Activated T-helper 1 cell treated with Interleukin-2 at 50 U/mL for 16 hours (primary cell): ENCODE measurements at places on chromosomes 11 and 22.
A peak's percentile ranks its signal among the peaks of the same experiment; 100 is the strongest.

GRCh38 chr11:40032331-40032730, 1427.1 kb downstream of the LRRC4C start:
- no peak for DNase-seq

DNA sequence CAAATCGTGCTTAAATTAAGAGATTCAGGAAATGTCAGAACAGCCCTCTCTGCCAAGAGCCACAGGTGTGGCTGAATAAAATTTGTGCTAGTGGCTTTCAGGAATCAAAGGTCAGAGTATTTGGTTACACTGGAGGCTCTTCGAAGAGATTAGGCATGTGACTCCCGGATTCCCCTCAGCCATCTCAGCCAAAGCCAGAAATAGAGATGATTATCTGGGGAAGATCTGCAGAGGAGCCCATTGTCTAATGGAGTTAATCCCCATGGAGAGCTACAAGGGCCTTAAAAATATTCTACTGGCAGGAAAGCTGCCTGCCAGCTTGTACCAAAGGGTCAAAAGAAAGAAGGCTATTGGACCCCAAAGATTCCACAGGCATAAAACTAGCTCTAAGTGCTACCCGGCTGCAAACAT, 1259.5 kb downstream of the TBC1D22A start:
- no peak for DNase-seq

DNA sequence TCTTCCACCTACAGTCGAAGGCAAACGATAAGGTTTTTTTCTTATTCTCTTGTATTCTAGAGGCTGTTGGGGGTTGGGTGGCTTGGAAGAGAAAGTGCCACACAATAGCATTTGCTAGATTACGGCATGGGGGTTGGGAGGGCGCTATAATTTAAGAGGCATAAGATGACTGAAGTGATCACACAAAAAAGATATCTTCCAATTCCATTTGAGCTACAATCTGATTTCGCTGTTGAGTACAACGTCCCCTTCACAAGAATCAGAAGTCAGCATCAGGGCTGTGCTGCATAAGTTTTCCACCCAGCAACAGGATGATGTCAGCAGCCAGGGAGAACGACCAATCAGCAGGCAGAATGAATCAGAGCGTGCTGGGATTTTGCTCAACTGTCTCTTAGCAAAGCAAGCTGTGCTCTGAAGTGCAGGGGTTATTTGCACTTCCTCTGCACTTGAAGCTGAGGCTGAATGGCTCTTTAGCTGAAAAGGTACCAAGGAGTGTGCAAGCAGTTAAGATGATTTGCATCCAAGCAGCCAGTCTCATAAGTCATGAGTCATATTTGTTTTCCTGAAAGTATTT, 23.2 kb upstream of the SESN3 start:
- DNase-seq = peak; percentile 62

DNA sequence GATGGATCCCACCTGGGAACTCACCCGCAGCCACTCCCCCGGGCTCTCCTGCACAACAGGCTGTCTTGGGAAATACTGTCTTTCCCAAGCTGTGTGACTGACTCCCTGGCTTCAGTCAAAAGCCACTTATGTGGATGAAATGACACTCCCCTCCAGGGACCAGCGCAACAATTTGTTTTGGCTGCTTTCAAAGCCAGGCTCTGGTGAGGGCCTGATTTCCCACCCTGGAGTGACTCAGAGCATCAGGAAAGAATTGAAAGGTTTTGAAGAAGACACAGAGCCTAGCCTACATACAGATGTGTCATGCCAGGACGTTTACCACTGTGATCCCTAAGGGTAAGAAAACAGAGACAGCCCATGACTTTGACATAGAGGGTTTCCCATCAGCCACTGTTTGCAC, 550.5 kb downstream of the MIAT start:
- no peak for DNase-seq

- no peak for DNase-seq
Measured at GRCh38 chr22:43535741-43536140, 123.9 kb downstream of the MPPED1 start.

DNA sequence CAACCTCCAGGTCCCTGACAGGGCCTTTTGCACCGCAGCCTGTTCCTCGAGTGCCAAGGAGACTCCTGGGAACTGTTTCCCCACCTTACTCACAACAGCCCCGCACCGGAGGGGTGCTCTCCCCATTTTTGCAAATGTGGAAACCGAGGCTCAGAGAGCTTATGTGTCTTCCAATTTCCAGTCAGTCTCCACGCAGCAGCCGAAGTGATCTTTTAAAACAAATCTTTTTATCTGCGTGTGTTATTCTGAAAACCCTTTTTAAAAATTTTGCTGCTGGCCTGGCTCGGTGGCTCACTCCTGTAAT, 409 bp upstream of the TMEM134 start:
- no peak for DNase-seq

DNA sequence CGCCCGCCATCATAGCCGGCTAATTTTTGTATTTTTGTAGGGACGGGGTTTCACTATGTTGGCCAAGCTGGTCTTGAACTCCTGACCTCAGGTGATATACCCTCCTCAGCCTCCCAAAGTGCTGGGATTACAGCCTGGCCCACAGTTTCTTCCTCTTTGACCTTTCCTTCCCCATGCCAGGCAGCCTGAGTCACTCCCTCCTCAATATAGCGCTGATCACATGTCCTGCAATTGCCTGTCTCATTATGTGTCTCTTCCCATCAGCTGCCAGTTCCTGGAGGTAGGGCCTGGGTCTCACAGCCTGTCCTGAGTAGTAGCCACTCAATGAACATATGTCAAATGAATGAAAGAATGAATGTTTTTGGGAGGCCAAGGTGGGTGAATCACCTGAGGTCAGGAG, 43.0 kb upstream of the CCDC134 start:
- no peak for DNase-seq

DNA sequence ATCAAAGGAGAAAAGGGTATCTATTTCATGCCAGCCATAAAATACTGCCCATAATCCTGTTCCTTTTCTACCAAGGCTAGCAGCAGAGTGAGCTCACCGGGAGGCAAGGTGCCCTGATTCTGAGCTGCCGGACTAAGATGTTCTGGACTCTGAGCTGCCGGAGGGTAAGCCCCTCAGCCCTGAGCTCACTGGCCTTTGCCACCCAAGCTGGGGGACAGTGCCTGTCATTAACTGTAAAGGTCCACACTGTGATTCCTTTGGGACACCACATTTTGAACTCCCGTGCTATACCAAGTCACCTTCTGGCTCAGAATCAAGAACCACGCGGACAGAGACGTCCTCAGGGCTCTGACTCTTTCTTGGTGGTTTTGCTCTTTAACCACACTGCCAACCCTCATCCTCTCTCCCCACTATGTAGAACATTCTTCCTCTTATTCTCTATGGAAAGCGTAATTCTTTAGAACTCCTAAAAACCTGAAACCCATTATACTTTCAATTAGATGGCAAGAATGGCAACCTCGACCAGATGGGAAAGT, 88.4 kb upstream of the BID start:
- DNase-seq = no peak

DNA sequence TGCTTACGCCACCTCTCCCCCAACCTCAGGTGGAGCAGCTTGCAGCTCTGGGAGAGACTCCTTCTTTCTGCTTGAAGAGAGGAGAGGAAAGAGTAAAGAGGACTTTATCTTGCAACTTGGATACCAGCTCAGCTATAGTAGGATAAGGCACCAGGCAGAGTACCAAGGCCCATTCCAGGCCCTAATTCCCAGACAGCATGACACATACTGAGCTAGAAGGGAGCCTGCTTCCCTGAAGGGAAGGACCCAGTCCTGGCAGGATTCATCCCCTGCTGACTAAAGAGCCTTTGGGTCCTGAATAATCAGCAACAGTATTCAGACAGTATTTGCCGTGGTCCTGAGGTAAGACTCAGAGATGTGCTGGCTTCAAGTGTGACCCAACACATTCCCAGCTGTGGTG, 41.4 kb downstream of the PPME1 start:
- DNase-seq = no peak

DNA sequence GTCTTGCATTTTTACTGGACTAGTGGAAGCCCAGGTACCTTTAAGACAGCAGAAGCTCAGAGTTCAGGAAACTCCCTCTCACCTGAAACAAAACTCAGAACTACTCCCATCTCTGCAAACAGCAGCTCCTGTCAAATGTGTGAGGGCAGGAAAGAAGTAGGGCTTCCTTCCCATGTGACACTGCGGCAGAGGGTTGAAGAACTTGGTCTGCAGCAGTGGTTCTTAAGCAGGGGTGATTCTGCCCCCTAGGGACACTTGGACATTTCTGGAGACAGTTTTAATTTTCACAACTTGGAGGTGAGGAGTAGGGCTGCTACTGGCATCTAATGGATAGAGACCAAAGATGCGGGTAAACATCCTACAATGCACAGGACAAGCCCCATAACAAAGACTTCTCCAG, 63.4 kb downstream of the RCN1 start:
- no peak for DNase-seq

- no peak for DNase-seq
Measured at GRCh38 chr11:46888636-46889035, 29.7 kb downstream of the LRP4 start.

DNA sequence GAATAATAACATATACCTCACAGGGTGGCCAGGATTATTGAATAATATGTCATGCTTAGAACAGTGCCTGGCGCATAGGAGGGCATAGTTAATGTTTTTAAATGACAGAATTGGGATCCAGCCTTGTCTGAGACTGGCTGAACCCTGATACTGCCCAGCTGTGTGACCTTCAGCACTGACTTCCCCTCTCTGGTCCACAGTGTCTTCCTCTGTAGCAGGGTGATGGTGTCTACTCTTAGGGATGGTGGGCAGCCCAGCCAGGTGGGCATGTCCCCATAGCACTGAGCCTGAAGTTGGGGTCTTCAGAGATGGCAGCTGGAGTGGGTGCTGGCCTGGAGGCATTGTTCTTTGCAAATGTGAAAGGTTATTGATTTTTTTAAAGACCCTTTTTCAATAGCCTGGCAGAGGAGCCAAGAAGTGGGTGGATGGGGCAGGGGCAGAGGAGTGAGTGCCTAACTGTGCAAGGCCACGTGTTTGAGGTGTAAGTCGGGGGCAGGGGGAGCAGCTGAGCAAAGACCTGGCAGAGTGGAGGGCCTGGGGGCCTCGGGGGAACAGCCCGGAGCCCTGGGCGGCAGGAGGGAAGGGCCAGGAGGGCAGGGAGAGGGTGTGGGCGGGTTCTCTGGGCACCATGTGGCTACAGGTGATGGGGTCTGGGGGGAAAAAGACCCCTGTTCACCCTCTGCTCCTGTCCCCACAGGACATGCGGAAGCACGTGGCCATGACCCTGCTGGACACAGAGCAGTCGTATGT, 29.8 kb upstream of the RELT start:
- no peak for DNase-seq

GRCh38 chr11:43053638-43054412, 258.0 kb upstream of the API5 start:
- DNase-seq = no peak

DNA sequence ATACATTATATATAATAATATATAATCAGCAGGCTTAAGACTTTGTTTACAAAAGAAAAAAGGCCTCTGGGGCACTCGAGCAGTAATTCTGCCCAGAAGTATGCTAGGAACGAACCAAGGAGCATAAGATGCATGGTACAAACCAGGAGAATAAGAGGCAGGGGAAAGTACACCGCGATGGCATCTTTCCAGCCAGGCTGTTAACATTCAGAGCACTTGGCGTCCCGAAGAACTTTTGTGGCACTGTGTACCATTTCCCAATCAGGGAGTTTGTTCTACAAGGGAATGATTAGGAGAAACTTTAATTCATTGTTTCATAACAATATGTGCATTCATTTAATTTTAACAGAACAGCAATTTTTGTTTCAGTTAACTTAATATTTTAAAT, 125.1 kb downstream of the WT1 start:
- DNase-seq = no peak

DNA sequence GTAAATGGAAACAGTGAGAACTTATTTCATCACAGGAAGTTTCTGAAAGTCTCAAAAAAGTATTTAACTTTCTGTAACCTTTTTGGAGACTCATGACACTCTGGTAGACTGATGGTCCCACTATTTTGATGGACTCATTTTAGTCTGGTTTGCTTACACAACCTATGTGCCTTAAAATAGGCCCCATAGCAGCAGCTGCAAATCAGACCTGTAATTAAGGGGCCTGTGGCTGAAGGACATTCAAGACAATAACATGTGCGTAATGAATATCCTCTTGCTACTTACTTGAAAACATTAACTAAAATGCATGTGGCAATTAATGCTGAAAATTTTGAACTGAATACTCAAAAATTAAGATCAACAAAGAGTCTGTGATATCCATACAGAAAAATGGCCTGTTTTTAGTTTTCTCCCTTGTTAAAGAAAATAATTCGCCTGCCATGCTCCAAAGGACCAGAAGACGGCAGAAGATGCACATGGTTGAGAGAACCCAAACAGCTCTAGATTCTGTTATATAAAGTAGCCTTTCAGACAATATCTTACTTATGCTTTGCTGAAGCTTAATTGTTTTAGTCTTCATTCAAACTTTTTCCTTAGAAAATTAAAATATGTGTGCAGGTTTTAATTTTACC, 568.5 kb downstream of the KCNA4 start:
- no peak for DNase-seq

DNA sequence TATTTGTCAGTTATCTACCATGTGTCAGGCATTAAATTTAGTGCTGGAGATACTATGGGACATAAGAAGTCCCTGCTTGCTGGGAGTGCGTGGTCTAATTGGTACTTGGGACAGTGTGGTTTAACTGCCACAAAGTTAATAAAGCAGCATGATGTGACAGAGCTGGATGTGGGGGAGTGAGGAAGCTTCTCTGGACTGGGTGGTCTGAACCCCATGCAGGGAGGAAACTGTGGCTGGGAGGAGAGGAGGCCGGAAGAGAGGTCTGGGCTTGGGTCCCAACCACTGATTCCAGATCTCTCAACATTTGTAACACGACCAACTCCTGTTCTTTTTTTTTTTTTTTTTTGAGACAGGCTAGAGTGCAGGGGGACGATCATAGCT, 37.1 kb downstream of the ST3GAL4 start:
- DNase-seq = no peak

- no peak for DNase-seq
Measured at GRCh38 chr22:22952531-22953280, 65.1 kb downstream of the IGLL5 start.

DNA sequence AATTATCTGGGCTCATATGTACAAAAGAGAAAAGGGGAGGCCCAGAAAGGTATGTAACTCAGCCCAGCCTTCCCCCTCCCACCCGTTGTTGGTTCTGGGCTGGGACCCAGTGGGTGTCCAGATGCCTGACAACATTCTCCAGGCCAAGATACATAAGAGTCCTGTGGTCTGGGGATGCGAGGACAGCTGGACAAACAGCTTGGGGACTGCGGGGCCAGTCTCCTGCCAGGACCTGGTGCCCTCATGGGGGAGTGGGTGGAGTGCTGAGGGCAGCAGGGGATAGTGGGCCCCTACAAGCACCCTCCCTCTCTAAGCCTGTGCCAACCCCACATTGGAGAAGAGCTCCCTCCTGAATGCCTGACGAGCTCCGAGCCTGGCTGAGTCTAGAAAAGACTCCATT, 3.5 kb upstream of the SLC22A6 start:
- DNase-seq = no peak

DNA sequence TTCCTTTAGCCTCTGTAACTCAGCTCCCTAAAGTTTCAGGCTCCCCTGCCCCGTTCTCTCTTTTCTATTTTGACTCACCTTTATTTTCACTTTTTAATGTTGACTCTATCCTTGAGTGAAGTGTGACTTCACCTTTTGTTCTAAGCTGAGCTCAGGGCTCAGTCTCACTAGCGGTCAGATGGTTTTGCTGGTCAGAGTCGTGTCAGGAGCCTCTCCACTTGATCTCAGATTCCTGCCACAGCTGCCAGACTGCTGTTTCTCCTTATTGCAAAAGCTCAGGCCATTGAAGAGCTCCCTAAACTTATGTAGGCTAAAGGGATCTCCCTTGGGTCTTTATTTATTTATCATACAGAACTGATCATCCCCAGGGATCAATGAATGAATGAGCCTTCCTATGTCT, 13.7 kb upstream of the POU2AF2 start:
- DNase-seq = no peak
